ENCODE measurements at places on chromosomes 1 and 21.

DNA sequence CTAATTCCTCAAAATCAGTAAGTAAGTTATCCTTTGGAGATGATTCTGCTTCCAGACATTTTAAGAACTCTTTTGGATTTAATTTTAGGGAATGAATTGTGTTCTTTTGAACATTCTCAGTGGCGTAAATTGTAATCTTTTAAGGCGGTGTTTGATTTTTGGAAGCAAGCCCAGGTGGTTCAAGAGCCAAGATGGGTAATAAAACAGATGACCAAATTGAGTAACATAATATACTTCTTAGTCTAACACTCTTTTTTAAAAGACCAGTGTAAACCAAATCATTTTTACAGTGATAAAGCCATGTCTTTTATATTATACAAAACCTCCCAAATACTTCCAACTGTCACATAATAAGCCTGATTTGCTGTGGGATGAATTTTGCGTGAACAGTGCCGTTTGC lies 133.8 kb downstream of the LRRC40 start:
- DNase-seq = no peak

- no peak for DNase-seq
Observed at GRCh38 chr1:233406994-233407631, 79.6 kb downstream of the MAP3K21 start.

DNA sequence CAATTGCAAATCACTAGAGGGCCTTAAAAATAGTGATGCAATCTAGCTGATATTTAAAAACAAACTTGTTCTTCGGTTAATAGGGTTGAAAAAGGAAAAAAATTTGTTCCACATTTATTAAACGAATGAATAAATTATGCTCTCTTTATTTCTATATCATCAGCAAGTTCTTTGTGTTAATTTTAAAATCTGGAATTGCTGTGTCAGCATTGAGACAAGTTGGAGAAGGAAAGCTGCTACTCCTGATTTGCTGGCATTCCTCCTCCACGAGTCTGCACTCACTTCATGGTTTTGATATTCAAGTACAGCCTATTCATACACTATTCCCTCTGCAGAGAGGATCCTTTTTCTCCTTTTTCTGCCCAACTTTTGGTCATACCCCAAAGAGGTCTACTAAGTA lies 117.6 kb downstream of the MRPL39 start:
- DNase-seq = no peak

DNA sequence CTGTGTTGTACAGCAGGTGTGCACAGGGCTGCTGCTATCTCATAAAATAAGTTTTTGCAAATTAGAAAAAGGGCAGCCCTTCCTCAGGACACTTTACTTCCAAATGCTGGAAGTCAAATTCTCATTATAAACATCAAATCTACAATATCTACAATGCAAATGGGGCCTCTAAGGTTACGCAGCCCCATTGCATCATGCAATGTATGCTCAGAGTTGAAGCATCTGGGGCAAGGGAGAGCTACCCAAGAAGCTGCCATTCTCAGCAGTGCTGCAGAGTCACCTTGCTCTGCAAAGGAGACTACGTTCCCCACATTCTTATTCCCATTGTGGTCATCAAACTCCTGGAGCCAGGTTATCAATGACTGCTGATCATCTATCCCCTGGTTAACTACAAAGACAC lies 208.9 kb upstream of the POGK start:
- no peak for DNase-seq

- no peak for DNase-seq
Observed at GRCh38 chr1:245604979-245605378, 450.2 kb downstream of the KIF26B start.

DNA sequence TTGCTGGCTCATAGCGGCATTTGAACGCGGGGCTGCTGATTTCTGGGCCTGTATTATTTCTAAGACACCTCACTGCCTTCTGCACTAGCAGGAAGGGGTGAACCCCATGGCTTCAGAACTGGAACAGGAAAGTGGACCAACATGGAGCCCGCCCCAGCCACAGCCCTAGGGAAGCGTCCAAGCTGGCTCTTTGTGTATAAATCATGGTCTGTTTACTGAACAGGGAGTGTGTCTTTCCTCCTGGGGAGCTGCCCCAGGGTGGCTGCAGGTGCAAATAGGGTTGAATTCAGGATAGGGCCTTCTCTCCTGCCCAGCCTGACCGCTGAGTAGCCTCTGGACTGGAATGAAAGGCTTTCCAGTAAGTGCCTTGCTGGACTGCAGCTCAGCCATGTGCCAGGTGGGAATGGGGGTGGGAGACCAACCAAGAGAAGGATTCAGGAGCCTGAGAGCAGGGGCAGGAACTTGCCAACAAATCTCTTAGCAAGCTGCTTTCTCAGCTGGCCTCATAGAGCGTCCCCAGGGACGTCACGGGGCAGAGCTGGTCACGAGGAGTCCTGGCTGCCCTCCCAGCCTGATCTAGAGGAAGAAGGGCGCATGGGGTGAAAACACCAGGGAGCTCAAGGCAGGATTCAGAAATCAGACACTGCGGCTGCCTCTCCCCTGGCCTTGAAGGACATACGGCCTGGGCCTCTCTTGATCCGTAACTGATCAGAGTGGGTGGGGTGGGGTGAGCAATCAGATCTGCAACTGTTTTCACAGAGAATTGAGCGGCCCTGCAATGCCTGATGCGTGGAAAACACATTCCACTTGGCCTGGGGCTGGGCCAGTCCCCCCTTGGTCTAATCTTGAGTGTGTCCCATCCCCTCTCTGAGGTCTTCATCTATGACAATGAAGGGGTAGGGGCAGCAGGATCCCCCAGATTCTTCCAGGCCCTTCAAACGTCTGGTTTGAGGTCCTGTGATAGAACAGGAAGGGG lies 56.5 kb upstream of the SELENON start:
- DNase-seq = no peak

GRCh38 chr1:41915786-41916571 lies 2.7 kb downstream of the HIVEP3 start:
- no peak for DNase-seq

GRCh38 chr21:42467140-42467983 lies 28.7 kb downstream of the RSPH1 start:
- no peak for DNase-seq

DNA sequence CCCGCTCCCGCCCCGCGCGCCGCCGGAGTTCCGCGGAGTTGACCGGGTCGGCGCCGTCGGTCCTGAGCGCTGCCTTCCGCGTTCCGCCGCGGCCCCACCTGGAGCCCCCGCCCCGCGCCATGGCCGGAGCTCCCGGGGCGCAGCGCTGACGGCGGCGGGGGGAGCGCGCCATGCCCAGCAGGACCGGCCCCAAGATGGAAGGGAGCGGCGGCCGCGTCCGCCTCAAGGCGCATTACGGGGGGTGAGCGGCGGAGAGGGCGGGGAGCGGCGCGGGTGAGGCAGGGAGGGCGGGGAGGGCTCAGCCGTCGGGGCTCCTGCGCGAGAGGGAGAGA lies 216 bp downstream of the PRKCZ start:
- DNase-seq = no peak

GRCh38 chr1:240619906-240620621 lies 8.1 kb upstream of the GREM2 start:
- DNase-seq = no peak

All from stimulated activated CD8-positive, alpha-beta memory T cell treated with anti-CD3 and anti-CD28 coated beads, Interleukin-12 subunit alpha, Interleukin-12 subunit beta, amount 100 ng/mL, for 1 hour (primary cell).